Hematopoietic multipotent progenitor cell treated with erythropoietin and hydrocortisone succinate and interleukin-3 and kit ligand, for 6 days (in vitro differentiated cells): ENCODE measurements at places on chromosomes 11 and 22.
A peak's percentile ranks its signal among the peaks of the same experiment; 100 is the strongest.

DNA sequence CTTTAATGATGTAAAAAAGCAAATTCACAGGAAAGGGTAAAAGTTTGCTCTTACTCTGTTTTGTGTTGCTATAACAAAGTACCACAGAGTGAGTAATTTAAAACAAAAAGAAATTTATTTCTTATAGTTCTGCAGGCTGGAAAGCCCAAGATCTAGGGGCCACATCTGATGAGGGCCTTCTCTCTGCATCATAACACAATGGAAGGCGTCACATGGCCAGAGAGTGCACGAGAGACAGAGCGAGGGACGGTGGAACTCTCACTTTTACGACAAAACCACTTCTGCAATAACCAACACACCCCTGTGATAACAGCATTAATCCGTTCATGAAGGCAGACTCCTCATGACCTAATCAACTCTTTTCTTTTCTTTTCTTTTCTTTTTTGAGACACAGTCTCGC, 31.1 kb downstream of the CD6 start:
- no peak for DNase-seq

GRCh38 chr11:4068962-4069361, 25.6 kb upstream of the RRM1 start:
- DNase-seq = peak; percentile 74

DNA sequence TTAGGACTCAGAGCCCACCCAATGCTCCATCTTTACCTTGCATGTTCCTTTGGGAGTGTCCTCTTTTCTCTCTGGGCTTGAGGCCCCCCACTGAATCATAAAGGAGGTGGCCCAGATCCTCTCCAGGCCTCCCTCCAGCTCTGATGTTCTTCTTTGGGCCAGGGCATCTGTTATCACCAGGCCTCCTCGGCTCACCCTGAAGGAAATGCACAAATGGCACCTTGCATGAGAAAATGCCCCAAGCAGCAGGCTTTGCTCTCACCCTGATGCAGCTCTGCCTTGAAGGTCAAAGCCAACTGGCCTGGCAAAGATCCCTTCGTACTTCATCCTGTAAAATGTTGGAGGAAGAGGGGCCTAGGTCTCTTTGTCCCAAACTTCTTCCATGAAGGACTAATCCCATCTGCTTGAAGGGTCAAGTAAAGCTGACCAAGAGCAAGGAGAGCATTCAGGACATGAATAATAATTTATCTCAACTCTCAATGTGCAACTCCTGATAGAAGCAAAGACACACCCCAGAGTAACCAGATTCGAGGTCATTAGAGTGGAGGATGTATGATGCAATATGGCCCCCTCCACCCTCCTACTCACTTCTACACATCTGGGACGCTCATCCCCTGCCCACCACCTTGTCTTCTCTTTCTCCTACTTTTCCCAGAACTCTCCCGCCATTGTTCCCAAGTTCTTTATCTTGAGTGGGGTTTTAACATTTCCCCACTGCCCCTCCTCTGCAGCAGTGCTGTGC, 9.5 kb downstream of the APOL6 start:
- no peak for DNase-seq

GRCh38 chr22:38016182-38017151, 32.1 kb upstream of the SOX10 start:
- peak; percentile 58 for DNase-seq

- no peak for DNase-seq
These were observed 75.5 kb downstream of the ENTHD1 start for GRCh38 chr22:39818094-39818493.

DNA sequence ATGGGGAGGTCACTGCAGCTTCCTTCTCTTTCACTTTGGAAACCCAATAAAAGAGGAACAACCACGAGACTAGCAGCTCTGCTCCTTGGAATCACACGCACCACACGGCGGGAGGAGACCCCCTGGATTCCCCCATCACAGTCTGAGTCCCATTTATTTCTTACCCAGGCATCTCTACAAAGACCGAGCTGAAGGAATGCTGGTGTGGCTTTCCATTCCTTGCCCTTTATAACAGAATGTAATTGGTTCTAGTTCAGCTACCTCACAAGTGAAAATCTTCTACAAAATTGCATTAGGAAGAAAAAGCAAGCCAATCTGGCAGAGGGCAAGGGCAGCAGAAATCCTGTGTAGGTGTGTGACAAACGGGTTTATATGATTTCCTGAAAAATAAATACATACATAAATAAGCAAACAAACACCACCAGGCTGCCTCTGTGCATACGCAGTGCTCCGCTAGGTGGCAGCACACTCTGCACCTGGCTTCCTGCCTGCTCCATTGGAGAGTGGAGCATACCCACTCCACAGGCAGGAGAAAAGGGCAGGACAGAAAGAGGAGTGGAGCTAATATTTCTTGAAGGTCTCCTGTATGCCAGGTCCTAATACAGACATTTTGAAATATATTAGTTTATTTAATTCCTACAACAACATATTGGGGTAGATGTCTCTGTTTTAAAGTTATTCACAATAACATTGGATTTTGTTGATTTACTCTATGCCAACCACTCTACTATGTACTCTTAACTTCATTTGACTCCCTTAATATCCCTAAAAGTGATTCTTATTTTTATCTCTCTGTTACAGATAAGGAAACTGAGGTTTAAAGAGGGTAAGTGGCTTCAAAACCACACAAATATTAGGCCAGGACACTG, 673.1 kb downstream of the KCNA4 start:
- peak; percentile 65 for DNase-seq

DNA sequence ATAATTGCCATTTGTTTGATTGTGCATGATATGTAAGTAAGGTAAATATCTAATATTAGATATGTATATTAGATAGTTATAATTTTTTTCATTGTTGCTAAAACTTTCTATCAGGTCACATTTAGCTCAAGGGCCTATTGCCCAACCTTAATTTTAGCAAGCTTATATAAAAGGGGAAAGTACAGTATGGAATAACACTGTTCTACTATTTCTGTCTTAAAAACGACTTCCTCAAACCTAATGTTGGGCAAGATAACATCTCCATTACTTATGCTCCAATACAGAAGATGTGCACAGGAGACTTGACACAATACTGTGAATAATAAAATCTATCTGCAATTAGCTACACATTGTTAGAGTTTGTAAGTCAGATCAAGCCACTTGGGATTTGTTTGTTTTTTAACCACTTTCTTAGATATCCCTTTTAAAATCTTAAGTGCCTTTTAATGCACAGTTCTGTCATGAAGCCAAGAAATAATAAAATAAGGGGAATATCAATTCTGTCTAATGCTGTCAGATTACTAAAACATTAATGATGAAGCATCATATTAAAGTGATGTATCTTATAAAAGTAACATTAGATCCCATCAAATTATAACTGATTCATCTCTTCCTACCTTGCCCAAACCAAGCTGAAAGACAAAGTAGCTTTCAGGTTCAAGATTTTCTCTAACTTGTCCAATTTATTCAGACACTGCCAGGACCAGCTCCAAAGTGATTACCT, 98.1 kb downstream of the SIK3 start:
- DNase-seq = peak; percentile 66

GRCh38 chr11:17777086-17777737, 42.6 kb downstream of the KCNC1 start:
- no peak for DNase-seq

DNA sequence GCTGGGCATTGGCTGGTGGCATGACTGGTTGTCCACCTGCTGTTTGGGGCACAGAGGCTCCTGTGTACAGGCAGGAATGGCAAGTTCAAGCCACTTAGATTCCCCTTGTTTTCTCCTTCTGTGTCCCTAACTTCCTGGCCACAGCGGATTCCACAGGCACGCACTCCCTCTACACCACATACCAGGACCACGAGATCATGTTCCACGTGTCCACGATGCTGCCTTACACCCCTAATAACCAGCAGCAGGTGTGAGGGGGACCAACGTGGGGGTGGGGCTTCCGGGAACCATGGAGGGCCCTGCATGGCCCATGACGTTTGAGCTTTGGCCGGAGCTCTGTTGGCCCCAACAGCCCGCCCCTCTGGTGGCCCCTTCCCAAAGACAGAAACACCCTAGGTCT, 7.8 kb downstream of the SIPA1 start:
- no peak for DNase-seq

DNA sequence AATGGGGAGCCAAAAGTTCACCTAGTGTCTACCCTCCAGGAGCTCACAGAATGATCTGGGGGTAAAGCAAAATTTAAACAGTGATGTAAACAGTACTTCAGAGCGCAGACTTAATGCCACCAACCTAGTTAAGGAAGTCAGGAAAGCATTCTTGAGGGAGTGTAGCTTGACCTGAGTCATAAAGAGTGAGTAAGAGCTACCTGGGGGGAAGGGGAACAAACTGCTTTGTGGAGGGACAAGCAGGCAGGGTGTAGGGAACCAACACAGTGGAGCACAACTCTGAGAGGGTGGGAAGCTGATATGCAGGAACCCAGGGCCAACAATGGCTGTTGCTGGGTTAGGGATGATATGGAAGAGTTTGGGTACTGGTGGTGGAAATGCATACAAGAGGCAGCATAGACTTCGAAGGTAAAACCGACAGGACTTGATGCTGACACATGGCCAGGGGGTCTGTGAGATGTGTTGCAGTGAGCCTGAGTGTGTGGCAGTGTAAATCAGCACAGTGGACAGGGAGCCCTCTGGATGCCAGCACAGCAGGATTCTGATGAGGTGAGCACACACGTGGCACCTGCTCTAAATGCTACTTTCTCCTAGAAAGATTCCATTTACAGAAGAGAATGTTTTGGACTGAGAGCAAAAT, 58.3 kb upstream of the CYP2D6 start:
- no peak for DNase-seq

- no peak for DNase-seq
These were observed 45.4 kb upstream of the SLC22A12 start for GRCh38 chr11:64545619-64546018.

GRCh38 chr11:67136156-67136555, 17.1 kb downstream of the KDM2A start:
- no peak for DNase-seq

DNA sequence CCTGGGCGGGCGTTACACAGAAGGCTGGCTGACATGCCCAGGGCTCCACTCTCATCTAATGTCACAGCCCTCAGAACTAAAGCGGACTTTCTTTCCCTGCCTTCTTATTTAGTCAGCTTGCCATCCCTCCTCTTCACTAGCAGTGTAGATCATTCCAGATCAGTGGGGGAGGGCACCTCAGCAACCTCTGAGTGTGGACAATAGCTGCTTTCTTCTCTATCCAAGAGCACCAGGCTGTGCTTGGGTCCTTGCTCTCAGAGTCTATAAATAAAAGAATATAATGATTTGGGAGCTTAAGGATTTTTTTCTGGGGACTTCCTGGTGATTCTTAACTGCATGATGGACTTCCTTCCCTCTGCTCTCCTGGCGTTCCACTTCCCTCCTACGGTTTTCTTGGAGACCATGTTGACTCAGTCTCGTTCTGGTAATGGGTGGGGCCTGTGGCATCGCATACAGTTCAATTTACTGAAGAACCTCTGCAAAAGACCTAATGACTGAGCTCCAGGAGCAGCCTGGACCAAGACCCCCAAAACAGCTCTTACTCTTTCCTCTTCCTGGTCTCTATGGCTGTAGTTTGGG, 2.9 kb upstream of the HMBS start:
- no peak for DNase-seq

- no peak for DNase-seq
These were observed 8.5 kb upstream of the NAALADL1 start for GRCh38 chr11:65066805-65067291.

DNA sequence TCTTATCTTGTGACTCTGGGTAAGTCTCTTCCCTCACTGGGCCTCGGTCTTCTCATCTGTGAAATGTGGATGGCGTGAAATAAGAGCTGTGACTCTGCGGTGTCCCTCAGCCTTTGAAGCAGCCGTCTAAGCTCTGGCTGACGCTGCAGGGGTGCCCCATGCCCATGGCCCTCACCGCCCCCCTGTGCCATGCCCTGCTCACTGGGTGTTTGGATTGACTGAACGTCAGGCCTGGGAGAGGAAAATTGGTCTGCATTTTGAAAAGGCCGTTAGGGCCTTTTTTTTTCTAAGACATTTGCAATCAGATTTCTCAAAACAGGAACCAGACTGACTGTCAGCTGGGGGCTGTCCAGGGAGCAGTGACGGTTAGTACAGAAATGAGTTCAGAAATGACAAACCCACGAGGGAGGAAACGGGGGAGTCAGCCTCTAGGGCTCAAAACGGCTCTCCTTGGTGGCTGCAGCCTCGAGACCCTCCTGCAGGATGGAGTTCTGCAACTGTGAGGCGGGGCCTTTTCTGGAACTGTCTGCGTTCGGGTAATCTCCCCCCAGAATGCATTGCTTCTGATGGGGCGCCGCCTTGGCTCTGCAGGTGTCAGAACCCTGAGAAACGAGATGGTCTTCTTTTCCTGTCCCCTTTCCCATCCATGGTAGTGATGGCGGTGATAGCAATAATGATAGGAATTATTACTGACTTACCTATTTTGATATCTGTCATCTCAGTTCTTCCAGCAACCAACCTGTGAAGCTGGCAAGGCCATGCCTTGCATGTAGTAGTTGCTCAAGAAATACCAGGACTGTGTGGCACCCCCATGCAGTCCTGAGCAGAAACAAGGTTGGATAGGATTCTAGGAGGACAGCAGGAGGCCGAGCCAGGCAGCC, 2.0 kb downstream of the GRK2 start:
- peak; percentile 82 for DNase-seq

DNA sequence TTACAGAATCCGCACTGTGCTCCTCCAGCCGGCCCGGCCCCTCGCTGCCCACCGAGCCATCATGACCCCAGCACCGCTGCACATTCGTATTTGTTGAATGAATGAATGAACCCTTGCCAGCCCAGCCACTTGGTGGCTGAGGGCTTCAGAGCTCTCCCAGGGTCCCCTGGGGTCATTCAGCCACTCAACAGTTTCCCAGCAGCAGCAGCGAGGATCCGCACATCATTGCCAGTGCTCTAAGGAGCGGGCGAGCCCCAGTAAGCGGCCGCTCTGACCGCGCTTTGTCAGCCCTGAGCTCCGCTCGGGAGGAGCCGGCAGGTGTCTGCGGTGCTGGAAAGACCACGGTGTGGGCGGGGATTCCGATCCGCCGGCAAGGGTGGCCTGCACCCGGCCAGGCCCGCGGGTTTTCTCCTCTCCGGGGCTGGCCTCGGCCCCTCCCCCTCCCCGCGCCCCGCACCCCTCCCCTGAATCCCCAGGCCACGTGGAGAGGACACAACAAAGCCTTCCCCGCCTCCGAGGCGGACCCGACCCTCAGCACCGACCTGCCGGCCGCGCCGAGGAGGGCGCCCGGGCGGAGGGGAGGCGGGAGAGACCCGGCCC, 563 bp downstream of the BID start:
- peak; percentile 65 for DNase-seq

DNA sequence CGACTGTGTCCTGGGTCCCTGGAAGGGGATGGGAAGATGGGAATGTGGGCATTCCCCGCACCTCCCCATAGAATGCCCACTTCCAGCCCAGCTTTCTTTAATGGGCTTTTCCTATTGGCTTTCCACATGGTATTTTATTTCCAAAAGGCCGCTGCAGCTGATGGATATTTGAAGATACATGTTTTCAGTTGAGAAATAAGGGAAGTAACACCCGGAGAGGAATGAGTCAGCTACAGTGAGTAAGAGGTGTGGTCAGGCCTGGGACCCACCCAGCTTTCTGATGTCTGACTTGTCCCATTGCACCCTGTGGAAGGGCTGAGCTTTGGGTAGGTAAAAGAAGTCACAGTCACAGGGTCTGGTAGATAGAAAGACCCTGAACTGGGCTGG, 476.9 kb downstream of the MIAT start:
- DNase-seq = peak; percentile 90

GRCh38 chr11:57432714-57433163, 5.8 kb upstream of the SLC43A3 start:
- DNase-seq = peak; percentile 98

GRCh38 chr22:44680481-44680894, 21.5 kb upstream of the PRR5 start:
- peak; percentile 39 for DNase-seq
